ENCODE measurements at places on chromosomes 1 and 21. TPM values are rescaled to one million over a fixed set of nuclear protein-coding genes. Genes with fewer than 3 reads are reported as not detected.
A peak's percentile ranks its signal among the peaks of the same experiment; 100 is the strongest.

- DNase-seq = no peak
Observed at GRCh38 chr1:26581287-26581651, 51.7 kb downstream of the RPS6KA1 start.

DNA sequence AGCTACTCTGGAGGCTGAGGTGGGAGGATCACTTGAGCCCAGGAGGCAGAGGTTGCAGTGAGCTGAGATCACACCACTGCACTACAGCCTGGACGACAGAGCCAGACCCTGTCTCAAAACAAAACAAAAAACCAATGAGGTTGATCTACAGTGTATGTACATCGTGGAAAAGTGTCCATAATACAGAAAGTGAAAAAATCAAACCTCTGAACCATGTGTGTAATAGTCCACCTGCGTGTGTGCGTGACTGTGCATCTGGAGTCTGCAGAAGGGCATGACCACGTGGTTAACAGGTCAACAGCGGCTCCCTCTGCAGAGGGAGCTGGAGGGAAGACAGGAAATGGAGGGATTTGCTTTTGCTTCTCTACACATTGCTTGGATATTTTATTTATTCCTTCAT is 32.4 kb upstream of the ENO1 start:
- DNase-seq = no peak

Gene OR2T11
- not detected for total RNA-seq

Gene CDKN2C
- 85.2 TPM for total RNA-seq

Gene CD84
- total RNA-seq = not detected

Gene ZNF326
- 6.6 TPM for total RNA-seq

DNA sequence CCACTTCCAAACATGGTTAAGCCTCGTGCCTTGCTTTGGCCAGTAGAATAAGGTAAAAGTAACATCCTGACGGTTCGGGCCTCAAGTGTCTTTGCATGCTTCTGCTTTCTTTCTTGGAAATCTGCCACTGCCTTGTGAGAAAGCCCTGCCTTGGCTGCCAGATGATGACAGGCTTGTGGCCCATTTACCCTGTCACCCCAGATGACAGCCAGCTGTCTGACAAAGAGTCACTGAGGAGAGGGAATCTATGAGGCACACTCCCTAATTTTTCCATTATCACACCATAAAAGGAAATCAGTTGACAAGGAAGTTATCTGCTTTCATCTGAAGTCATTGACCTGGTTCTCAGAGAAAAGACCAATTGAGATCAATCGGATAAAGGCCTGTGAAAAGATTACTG is 199.8 kb downstream of the USH2A start:
- peak; percentile 1 for DNase-seq

DNA sequence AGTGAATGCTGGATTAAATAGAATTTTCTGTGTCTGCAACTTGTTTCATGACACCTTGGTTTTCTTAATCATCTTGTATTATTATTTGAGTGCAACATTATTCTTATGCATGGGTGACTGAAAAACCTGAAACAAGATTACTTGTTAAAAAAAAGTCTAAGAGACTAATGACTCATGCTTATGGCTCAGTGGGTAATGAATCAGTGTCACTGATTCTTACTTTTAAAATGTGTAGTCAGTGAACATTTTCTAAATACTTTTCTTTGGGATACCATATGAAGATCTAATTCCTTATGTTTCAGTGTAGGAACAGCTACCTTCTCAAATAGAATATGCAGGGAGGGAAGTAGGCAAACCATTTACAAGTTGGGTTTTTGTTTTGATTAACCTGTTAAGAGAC is 65.5 kb downstream of the PRKAA2 start:
- DNase-seq = peak; percentile 55

- no peak for DNase-seq
Observed at GRCh38 chr1:47106792-47107191, 30.4 kb upstream of the CYP4A22 start.

DNA sequence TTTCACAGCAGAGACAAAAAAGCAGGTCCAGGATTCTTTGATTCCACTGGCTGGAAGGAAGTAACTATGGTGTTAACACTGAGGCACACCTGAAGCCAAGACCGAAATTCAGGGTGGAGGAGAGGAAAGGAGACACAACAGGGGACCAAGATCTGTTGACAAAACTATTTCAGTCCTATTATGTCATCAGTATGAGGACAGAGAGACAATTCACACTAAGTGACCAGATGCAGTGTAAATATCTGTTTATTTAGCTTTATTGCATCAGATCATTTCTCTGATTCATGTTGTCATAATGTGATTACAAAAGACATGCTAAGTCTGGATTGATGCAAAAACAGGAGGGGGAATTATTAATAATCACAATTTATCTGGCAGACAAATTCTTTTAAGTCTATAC is 118.8 kb downstream of the SIPA1L2 start:
- no peak for DNase-seq
